ENCODE measurements at places on chromosomes 12 and 14.

- no peak for DNase-seq
These were observed 6.7 kb upstream of the SLC15A4 start for GRCh38 chr12:128830505-128830893.

DNA sequence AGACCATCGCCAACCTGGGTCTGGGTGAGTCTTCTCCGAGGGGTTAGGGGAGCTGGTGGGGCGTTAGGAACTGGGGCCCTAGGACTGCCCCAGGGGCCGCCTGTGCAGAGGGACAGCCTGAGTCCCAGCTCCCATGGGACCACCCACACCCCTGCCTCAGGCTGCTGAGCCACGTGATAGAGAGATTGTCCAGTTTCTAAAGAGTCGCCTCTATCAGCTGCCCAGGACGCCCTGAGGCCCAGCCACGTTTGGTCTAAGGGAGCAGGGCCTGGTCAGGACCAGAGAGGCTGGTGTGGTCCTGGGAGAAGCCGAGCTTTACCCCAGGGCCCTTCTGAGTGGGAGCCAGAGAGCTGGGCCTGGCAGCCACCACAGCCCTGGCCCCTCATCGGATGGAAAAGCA lies 107.1 kb downstream of the LGMN start:
- DNase-seq: no peak

DNA sequence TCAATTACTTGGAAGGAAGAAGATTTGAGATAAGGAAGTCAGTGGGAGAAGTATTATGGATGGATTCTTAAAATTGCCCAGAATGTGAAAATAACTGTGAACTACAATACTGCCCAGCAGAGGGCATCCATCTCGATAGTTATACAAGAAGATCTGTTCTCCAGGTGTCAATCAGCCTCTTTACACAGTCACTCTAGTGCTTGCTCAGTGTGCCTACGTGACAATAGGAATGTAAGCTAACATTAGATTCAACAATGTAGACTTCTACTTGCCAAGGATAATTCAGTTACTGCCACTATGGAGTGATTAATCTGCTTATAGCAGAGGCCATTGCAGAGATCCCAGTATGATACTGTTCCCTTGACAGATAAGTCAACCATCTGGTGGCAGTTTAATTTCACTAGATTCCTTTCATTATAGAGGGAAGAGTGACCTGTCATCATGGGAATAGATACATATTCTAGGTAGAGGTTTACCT lies 10.6 kb upstream of the MAP4K5 start:
- no peak for DNase-seq

DNA sequence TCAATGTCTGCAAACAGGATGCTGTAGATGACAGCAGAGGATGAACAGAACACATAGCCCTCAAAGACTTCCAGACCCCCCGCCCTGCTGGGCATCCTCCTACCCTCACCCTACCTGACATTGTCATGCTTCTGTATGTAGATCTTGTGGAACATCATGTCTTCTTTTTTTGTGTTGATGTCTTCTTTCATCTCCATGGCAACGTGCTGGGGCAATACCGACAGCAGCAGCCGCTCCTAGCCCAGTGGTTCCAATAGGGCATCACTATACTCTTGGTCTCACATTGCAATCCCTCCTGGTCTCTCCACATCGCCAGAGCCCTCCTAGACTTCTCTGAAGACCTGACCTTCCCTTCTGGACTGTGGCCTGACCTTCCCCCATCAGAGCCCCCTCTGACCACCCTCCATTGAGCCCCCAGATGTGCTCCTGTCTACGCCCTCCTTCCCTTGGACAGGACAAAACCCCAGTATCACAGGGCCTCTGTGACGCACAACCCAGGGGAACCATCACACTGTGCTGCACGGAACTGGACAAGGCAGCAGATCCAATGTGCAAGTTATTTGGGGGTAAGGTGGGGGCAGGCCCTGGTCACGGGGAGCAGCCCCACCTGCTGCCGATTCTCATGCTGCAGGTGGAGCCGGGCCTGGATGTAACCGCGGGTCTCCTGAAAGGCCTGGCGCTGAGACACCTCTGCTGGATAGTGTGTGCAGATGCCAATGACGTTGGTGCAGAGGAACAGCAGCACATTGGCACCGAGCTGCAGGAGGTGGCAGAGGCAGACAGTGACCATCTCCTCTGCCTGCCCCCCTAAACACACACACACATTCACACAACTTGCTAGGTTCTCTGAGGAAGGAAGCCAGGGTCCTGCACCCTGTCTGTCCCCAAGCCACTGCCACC lies 11.1 kb downstream of the ADCY6 start:
- DNase-seq: no peak

GRCh38 chr14:50113381-50114035 lies 2.9 kb downstream of the VCPKMT start:
- DNase-seq: no peak

- no peak for DNase-seq
These were observed 126.1 kb upstream of the TSPAN8 start for GRCh38 chr12:71283883-71284282.

GRCh38 chr12:107653519-107653918 lies 32.1 kb upstream of the PWP1 start:
- no peak for DNase-seq

GRCh38 chr12:21691515-21691914 lies 33.9 kb upstream of the LDHB start:
- DNase-seq: no peak

DNA sequence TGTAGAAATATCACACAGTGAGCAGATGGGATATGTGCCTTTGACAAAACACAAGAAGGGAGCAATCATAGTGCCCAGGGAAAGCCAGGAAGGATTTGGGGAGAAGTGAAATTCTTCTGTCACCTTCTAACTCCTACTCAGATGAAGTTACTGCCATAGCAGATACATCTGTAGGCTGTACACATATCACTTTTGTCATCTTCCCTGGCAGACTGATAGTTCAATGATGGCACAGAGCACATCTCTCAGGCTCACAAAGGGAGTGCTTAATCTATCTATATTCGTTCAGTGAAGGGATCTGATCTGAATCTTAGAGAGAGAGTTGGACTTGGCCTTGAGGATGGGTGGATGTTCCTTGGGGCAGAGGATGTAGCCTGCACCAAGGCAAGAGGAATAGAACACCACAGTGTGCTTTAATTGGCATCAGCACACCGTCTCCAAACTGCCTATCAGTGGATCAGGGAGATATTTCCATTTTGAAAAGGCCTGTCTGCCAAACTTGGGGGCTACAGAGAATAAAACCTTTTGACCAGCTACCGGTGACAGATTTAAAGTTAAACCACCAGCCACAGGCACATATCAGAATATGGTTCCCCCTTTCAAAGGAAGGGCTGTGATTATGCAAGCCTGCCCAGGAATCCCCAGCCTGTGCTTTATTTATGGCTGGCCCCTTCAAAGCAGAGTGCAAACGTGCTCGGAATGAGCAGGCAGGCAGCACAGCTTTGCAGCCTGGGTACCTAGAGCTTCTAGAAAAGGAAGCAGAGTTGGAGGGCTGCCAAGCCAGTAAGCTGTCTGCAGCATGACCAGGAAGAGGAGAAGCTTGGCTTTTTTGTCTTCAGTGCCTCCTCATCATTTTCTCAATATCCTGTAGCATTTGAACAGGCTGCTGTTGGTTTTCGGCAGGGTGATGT lies 165.5 kb upstream of the DYRK2 start:
- DNase-seq: no peak

DNA sequence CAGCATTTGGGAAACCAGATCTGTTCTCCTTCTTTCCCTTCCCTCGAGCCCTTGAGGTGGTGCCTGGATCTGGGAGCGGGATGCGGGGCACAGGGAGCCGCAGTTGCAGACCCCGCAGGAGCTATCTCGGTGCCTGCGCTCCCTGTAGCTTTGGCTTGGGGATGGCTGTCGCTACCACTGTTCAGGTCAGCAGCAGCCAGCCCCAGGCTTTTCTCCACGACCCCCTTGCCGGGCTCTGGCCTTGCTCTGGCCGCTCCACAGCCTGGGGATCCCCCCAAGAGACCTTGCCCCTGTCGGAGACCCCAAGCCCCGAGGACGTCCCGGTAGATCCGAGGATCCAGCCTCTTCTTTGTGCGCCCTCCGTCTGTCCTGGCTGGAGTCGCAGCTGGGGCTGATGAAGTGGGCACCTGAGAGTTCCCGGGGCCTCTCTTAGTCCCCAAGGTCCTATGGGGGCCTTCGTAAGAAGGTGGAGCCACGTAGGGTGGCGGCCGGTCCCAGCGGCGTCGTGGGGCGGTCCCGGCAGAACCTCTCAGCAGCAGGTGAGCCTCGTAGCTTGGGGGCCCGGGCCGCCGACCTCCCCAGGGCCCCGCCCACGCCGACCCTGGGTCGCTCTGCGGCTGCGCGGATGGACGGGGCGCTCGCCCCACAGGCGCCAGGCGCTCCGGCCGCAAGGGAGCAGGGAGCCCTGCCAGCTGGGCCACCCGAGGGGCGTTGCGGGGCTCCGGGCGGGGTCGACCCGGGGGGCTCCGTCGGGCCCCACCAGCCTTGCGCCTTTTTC lies 1.3 kb downstream of the DDN start:
- peak; percentile 68 for DNase-seq

- no peak for DNase-seq
These were observed 67.8 kb upstream of the FICD start for GRCh38 chr12:108447168-108447832.

- no peak for DNase-seq
These were observed 106.8 kb downstream of the DAD1 start for GRCh38 chr14:22482085-22482694.

DNA sequence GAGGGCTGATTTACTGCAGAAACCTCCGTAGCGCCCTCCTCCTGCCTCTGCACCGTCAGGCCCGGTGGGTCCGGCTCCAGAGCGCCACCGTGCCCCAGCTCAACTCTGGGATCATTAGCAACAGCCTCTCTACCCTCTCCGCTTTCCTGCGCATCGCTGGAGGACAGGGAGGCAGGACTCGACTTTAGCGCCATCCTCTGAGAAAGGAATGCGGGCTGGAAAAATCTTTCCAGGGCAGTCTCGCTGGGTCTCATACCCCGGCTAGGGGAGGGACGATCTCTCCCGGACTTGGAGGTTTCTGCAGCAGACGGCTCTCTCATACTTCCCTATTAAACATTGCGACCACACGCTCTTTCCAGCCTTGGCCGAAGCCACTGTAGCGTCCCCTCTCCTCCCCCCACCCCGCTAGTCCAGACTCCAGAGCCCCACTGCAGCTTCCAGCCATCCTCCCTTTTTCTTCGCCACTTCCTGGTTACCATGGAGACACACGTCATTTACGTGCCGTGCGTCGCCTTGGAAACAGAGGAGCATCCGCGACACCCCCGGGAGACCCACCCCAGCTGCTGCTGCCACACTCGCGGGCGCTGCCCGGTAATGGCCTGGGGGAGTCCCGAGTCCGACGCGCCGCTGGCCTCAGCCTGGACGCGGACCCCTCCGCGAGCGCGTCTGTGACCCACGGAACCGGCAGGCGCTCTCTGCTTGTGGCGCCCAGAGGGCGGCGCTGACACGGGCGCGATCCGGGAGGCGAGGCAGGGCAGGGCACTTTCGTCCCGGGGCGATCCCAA lies at the start of gene CCDC184:
CCDC184 (plus strand) TSS at position 554 of the 785 bp plus-strand sequence. CDS start 479 bp downstream, outside the sequence.
- peak; percentile 86 for DNase-seq

DNA sequence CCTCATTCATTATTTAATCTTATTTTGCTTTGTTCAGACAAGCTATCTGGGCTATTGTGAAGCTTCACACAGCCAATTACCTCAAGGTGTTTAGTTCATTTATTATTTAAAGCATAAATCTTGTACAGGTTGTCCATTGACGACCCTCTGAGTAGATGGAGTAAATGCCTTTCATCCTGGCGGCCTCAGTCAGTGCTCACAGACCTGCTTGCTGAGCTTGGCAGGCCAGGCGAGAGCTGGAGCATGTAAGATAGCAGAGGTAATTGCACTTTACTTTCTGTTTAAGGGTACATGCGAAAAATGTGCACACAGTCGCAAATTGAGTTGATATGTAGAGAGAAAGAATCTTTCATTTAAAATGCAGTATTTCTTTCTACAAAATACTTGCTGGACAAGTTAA lies 224.4 kb downstream of the NPAS3 start:
- no peak for DNase-seq

GRCh38 chr14:96666088-96666487 lies 131.1 kb upstream of the VRK1 start:
- DNase-seq: no peak
